ENCODE measurements at places on chromosomes 2 and 18.

GRCh38 chr2:215171796-215172195, 33.4 kb upstream of the ABCA12 start:
- DNase-seq: no peak

DNA sequence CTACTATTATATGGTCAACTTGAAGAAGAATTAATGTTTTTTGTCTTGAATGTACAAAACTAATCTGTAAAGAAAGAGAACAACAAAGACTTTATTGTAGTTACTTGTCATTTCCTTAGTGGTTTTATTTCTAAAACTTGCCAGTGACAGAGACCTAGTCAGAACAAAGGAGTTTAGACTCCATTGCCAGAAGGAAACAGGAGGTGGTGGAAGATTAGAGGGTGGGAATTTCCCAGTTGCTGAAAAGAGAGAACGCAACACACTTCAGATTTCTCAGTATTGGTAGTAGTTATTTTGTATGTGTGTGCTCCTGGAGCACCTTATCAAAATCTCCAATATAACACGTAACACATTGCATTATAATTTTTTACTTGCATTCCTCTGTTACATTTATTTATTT, 81.4 kb downstream of the CDCA7 start:
- DNase-seq: no peak

GRCh38 chr18:6719910-6720683, 9.4 kb upstream of the ARHGAP28 start:
- DNase-seq: no peak

GRCh38 chr2:101112772-101113157, 38.4 kb downstream of the TBC1D8 start:
- DNase-seq: no peak

DNA sequence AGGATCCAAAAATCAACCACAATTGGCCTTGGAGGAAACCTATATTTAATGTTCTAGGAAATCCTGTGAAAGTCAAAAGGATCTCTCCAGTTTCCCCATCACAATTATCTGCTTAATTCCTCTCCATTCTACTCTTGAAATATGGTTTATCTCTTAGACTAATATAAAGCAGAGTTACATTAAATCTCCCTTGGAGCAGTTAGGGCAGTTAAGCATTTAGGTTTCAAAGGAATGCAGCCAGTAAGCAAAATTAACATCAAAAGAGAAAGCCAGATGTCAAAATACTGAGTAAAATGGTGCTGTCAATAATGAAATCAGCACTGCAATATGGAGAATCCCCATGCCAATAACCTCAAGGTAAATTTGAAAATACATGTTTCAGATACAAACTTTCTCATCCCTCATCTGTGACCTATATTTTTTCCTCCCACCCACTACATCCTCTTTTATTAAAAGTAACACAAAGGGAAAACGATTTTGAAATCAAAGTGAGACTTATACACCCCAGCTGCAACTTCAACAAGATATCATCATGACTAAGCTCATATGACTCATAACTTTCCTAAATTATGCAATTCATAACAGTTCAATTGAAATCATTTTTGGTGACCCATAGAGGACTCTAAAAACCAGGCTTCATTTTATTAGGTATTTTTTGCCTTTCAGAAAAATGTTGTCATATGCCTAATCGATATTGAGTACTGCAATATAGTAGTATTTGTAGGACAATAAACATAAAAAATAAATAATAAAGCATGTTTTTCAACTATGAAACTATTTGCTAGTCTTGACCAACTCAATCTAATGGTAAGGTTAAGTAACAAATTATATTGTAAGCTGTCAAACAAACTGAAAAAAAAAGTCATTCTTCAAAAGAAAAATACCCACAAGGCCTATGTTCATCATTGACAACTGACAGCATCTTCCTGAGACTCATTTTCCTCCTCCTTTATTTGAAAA, 3.1 kb downstream of the ADAM17 start:
- DNase-seq: no peak

Measured in activated CD8-positive, alpha-beta memory T cell treated with anti-CD3 and anti-CD28 coated beads for 1 hour (primary cell).